NCI-H1436 (cell line): ENCODE measurements at places on chromosomes 12 and 14.

DNA sequence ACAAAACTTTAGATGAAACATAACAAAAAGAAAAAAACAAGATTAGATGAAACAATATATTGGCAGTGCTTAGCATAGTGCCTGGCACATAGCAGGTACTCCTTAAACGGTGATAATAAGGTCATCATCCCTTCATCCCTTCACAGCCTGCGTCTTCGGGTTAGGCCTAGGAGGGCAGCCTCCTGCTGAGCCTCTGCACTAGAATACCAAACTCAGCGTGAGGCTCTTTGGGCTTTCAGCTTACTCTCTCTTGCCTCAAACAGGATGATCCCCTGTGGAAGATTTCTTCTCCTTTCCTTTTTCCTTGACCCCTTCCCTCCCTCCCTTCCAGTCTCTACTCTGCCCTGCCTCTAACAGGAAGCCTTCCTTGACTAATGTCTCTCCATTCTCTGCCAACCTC, 14.4 kb upstream of the FIGNL2 start:
- DNase-seq = no peak

DNA sequence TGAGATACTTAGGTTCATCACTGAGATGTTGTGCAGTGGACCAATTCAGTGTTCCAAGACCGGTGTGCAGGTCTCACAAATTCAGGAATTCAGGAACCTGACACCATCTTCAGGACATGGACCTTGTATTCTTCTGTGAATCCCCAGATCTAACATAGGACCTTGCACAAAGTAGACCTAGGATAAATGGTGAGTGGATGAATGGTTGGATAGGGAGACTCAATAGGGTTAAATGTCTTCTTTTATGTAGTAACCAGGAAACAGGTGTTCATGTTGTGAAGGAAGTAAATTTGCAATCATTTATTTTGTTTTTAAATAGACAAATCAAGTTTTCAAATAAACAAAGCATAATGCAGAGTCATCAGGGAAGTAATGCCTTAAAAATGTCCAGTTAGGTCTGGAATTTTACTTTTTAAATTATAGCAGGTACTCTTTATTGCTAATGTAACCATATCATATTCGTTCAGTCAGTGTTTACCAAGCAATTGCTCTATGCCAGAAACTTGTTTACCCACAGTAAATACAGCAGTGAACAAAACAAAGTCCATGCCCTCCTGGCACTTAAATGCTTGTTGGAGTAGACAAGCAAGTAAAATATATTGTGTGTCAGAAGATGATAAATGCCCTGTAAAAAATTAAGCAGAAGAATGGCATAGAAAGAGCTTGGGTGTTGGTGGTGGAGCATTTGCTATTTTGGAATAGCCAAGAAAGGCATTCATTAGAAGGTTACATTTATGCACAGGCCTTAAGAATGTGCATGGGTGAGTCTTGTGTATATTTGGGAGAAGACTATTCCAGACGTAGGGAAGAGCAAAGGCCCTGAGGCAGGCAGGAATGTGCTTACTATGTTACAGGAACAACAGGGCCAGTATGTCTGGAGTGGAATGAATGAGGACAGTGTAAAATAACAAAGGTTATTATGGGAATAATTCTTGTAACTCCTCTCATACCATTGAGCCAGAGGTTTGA, 26.3 kb downstream of the RXYLT1 start:
- peak; percentile 62 for DNase-seq

GRCh38 chr12:47107926-47108325, 28.2 kb upstream of the AMIGO2 start:
- no peak for DNase-seq

- no peak for DNase-seq
These were observed 132.8 kb downstream of the VRK1 start for GRCh38 chr14:96929950-96930349.

DNA sequence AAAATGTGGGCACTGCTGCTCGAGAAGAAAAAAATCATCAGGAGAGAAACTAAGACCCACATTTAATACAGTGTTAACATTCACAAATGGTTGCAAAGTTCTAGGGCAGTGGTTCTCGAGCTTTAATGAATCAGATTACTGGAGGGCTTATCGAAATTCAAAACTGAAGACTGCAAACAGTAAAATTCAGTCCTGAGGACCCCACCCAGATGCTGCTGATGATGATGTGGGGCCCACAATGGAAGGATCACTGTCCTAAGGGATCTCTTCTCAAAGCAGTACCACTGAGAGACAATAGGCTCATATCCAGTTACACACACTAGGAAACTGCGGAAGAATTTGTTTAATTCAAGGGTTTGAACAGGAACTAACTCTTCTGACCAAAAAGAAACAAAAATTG, 31.4 kb downstream of the DICER1 start:
- no peak for DNase-seq

- DNase-seq = no peak
These were observed 353.9 kb downstream of the DUSP6 start for GRCh38 chr12:88998421-88998820.

GRCh38 chr12:106903241-106903945, 52.3 kb upstream of the TMEM263 start:
- DNase-seq = peak; percentile 67

- DNase-seq = no peak
These were observed 545 bp downstream of the SMARCC2 start for GRCh38 chr12:56188778-56189098.

- DNase-seq = no peak
These were observed 880.3 kb upstream of the MGAT4C start for GRCh38 chr12:87136330-87136976.

GRCh38 chr14:62125793-62126192, 363.6 kb downstream of the SNAPC1 start:
- DNase-seq = no peak

DNA sequence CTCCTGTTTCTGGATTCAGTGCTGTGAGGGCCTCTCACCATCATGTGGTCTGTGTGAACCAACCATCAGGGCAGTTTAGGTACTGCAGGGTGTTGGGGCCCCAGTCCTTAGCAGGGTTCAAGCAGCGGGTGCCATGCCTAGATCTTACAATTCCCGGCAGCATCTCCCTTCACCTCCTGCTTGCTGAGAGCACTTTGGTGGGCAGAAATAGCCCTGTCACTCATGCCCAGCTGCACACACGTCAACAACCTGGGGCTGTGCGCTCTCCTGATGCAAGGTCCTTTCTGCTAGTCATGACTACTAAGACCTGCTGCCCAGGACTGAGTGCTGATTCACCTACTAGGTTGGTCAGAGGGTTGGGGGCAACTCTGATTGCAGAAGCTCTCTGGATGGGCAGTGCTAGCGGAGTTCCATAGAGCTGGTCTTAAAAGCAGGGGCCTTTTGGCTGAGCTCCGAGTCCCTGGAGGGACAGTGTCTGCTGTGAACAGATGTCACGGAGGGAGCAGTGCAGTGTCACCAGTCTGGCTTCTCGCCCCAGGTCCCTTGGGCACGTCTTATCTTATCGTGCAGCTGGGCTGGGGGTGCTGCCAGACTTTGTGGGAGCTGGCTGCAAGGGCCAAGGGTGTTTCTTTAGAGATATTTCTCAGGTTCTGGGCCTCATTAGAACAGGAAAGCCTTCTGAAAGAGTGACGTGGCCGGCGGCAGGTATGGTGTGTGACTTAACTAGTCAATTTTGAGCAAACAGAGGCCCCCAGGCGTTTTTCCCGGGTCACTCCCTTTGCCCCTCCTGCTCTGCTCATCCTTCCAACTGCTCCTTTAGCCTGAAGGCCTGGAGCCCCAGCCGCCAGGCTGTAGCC, 71.8 kb downstream of the NINJ2 start:
- no peak for DNase-seq

DNA sequence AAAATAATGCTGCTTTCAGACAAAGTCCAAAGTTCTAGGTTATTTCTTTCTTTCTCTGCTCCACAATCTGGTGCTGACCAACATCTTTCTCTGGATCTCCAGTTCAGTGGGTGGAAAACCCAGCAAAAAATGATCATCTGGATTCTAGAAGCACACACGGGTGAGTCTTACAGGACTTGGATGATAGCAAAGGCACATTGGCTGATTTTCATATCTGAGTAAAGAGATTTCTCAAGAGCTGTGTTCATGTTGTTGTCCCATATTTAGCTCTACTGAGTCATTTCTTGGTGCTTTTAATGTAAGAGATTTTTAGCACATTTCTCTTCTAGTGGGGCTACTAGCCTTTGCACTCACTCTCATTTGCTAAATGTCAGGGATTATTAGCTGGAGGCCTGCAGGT, 336.7 kb downstream of the GALC start:
- DNase-seq = no peak

DNA sequence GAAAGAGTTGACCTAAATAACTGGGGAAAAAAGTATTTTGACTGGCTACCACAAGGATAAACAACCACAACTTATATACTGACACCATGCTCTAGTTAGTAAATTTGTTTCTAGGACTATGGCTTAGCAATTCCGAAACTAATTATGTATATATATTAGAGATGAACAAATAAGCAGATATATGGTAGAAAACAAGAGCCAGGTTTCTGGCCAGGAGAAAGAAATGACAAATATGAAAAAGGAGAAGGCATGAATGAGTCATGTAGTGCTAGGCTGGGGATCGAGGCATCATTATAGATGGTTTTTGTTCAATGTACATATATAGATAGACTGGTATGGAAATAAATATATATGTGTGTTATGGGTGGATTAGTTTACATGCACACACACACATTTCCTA, 5.5 kb upstream of the LRRC74A start:
- no peak for DNase-seq

GRCh38 chr12:29599381-29599780, 101.9 kb upstream of the OVCH1 start:
- no peak for DNase-seq

GRCh38 chr14:89787525-89787924, 167.0 kb downstream of the EFCAB11 start:
- no peak for DNase-seq

DNA sequence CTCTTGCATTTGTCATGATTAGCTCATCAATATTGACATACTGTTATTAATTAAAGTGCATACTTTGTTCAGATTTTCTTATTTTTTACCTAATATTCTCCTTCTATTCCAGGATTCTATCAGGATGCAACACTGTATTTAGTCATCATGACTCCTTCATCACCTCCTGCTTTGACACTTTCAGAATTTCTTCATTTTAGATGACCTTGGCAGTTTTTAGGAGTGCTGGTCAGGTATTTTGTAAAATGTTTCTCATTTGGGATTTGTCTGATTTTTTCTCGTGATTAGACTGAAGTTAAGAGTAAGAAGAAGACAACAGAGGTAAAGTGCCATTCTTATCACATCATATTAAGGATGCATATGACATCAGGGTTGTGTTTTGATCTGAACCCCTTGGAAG, 167.0 kb upstream of the FOXG1 start:
- no peak for DNase-seq

- no peak for DNase-seq
These were observed 337.1 kb downstream of the TMEM121 start for GRCh38 chr14:105863296-105864108.

GRCh38 chr12:131194166-131194565, 240.5 kb downstream of the ADGRD1 start:
- DNase-seq = no peak

- no peak for DNase-seq
These were observed 113.3 kb downstream of the BCL11B start for GRCh38 chr14:99158646-99159165.

GRCh38 chr12:72543777-72544467, 271.8 kb downstream of the TRHDE start:
- DNase-seq = no peak

DNA sequence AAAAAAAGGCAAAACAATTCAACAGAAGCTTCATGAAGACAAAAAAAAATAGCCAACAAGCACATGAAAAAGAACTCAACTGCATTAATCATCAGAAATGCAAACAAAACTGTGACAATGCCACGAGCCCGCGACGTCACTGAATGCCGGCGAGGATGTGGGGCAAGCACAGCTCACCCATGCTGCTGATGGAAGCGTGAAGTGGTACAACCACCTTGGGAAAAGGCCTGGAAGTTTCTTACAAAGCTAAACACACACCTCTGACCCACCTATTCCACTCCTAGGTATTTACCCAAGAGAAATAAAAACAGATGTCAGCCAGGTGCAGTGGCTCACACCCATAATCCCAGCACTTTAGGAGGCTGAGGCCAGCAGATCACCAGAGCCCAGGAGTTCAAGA, 10.5 kb downstream of the BTBD6 start:
- no peak for DNase-seq

GRCh38 chr14:55721353-55721752, 141.3 kb downstream of the KTN1 start:
- DNase-seq = no peak

DNA sequence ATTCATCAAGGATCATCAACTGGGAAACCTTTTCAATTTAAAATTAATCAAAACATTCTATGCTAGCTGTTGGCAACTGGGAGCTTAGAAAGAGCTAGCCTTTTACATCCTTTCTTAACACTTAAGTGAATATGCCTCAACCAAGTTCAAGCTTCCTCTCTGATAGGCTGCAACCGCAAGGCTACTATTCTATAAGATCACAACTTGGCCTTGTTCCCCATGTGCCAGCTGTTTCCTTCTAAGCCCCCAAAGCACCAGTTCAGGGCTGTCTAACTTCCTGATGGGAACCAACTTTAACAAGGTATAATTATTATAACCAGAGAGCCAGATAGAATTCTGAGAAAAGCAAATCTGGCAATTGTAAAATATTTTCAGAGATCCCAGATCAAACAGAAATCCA, 37.0 kb downstream of the KCNC2 start:
- DNase-seq = no peak

DNA sequence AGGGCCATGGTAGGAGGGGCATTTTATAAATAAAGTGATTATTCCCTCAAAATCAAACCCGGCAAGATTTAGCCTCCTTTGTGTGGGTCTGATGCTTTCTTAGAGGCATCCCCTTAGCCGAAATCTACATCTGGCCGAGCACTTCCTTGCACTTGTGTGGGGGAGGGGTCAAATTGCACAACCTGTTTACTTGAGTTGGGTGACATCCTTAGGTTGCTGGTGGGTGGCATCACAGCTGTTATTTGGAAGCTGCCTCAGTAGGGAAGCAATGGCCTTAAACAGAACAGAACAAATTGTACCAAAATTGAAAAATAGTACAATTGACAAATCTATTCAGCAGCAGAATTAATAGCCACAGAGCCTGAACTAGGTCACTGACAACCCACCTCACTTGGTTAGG, 546.1 kb downstream of the SNAPC1 start:
- no peak for DNase-seq

DNA sequence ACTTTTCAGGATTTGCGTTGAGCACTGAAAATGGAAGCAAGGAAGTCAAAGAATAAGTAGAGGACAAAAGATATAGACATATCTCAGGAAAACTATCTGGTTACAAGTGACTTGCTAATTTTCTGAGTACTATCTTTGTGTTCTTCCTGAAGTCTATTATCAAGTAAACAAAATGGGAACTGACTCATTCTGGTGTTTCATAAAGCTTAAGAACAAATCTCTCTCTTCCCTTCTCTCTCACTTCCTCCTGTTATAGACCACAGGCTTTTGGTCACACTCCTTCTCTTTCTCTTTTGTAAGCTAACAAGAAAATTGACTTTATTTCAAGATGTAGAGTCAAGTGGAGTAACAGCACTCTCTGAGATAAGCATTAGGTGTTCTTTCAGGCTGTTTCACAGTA, 406.6 kb upstream of the SYT1 start:
- no peak for DNase-seq
